Stimulated activated CD8-positive, alpha-beta memory T cell treated with anti-CD3 and anti-CD28 coated beads, Interleukin-4, amount 100 ng/mL, for 4 hours (primary cell): ENCODE measurements at places on chromosomes 13 and 19.
A peak's percentile ranks its signal among the peaks of the same experiment; 100 is the strongest.

- DNase-seq = no peak
Measured at GRCh38 chr13:50940509-50940908, 30.9 kb downstream of the RNASEH2B start.

DNA sequence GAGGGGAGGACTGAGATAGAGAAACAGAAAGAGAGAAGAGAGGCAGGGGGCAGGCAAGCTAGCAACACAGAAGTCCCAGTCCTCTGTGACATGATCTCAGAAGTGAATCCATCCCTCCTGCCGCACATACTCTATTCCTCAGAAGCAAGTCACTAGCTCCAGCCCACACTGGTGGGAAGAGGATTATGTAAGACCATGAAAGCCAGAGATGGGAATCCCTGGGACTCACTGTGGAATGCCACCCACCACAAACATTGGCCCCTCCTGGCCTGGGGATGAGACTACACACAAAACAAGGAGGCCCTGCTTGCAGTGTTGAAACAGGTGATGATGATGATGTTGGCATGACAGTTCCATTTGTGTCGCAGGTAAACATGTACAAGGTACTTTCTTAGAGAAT, 419.9 kb downstream of the IRS2 start:
- DNase-seq = no peak

DNA sequence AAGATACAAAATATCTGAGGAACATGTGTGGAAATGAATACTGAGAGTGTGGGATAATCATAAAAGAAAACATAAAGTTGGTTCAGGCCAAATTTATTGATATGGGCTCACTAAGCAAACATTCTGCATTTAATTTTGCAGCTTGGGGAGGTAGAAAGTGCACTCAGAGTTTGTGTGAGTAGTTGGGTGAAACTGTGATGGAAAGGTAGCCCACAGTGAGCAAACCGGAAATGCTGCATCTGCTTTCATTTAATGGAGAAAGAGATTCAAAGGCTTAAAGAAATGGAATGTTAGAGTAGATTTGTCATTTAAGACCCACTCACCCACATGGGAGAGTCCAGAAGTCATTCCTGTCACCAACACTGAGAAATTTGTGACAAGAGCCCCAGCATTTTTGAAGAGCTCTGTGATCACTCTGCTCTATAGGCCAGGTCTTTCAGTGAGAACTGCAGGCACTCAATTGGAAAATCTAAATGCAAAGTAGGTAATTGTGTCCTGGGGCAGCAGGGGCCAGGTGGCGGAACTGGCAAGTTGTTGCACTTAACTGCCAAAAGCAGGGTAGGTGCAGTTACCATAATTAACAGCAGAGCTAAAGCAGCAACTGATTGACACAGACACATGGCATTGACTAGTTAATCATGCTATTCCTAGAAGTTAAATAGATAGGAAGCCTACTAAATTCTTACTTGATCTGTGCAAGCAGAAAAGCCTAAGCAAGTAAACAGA, 1228.3 kb upstream of the PCDH20 start:
- DNase-seq = no peak

DNA sequence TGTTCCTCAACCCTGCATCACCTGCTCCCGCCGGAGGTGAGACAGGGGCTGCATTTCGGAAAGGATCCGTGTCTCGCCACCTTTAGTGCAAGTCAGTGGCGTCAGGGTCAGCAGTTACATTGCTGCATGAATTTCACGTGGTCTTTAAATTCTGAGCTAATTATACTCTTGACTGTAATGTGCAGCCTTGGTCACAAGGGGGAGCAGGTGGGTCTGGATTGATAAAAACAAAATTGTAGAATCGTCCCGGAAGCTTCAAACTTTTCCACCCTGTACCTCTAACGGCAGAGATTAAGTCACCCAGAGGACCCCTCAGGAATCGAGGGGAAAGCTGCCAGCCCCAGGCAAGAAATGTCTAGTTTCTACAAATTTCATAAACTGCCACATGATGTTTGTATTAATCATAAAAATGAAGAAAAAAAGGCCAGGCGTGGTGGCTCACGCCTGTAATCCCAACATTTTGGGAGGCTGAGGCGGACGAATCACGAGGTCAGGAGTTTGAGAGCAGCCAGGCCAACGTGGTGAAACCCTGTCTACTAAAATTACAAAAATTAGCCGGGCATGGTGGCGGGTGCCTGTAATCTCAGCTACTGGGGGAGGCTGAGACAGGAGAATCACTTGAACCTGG, 20.2 kb downstream of the BBC3 start:
- DNase-seq = peak; percentile 77

GRCh38 chr19:53664760-53665159, 33.0 kb downstream of the DPRX start:
- DNase-seq = no peak

GRCh38 chr13:51549050-51549449, 35.2 kb upstream of the WDFY2 start:
- no peak for DNase-seq

DNA sequence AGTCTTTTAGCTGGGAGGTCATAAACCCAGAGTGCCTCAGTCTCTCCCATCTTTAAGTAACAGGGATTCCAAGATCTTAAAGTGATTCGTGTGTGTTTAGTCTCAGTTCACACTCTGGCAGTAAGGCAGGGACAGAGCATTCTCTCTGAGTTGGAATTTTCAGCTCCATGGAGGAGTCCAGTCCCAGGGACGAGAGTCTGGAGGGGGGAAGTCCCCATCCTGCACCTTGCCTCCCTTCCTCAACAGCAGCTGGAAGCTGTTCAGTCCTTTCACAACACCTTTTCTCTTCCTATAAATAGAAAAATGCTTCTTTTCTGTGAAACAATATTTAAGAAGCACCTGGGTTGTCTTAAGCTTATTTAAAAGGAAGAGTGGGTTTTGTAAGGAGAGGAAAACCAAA, 82.0 kb downstream of the KLF5 start:
- DNase-seq = no peak

DNA sequence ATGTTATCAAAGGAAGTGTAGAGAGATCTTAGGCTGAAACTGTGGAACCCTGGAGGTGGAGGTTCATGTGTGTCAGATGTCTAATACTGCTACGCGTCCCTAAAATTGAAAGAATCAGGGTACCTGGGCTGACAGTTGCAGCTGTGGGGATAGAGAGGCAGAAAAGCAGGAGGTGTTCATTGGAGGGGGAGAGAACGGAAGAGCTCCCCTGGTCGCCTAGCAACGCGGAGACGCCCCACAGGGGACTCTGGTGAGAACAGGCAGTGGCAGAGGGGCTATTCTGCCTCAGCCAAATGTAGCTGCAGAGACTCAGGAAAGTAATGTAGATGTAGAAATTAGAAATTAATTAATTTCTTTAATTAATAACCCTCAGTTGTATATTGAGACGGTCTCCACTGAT, 10.1 kb upstream of the ZNF835 start:
- no peak for DNase-seq

DNA sequence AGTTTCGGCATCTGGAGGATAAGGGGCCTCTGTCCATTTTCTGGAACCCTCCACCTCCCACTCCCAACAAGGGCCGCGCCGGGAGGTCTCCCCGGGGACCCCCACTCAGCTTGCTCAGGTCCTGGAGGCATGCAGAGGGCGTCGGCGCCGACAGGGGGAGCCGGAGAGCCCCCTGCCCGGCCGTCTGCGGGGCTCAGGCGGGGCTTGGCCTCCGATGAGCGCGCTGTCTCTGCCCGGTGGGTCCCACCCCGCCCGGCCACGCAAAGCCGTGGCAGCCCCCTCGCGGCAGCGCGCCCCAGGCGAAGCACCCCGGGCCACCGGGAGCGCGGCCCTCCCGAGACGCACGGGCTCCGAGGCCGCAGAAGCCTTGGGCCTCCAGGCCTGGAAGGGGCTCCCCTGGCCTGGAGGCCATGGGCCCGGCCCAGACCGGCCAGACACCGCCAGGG, 149.7 kb upstream of the ZNF536 start:
- DNase-seq = no peak

DNA sequence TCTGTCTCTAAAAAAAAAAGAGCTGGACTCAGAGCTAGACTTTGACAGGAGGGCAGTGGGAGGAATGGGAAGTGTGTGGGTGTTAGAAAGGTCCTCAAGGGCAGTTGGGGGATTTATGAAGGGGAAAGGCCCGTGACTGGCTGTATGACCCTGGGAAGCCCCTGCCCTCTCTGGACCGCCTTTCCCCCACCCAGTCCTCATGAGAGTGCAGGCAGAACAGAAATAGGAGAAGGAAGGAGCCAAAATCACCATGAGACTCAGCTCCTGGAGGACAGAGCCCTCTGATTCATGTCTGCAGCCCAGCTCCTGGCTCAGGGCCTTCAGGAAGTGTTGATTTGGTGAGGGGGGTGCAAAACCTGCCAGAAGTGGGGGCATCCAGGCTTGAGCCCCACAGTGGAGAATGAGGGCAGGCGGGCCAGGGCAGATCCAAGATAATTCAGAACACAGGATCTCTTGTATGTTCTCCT, 8.7 kb upstream of the SMG9 start:
- DNase-seq = no peak

DNA sequence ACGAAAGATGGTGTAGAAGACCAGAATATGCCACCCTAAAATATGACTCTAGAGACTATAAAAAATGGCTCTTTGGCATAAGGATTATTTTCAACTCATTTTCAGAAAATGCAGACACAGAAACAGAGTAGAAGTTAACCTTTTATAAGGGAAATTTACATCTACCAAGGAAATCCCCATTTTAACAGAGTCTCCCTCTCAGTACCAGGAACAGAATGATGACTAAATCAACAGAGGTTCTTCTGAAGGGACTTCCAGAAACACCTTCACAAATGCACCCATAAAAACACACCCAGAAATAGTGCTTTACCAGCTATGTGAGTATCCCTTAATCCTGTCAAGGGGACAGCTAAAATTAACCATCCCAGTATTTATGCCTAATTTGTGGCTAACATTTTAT, 29.1 kb downstream of the PLPP2 start:
- DNase-seq = no peak

GRCh38 chr13:50268500-50268899, 253.3 kb downstream of the KCNRG start:
- no peak for DNase-seq

DNA sequence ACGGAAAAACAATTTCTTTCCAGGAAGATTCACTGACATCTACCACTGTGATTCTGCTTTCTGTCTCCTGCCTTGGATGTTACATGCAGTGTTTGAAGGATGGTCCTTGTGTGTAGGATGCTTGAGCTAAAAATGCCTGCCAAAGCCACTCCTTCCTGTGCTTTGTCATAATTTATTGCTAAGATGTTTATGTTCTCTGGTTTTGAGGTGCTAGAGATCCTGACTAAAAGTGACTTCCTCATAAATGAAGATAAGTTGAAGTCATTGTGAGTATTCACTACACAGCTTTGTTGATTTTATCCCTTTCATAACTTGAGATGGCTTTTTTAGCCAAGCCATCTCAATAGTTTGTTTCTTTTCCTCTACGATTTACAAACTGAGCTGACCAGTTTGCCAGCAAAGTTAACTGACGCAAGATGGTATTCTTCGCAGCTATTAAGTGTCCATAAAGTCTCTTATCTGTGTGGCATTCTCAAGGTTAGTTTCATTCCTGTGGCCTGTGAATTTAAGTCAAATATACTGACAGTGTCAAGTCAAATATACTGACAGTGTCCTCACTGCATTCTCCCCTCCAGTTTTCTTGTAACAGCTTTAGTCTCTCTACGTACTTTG, 15.7 kb upstream of the FBXL3 start:
- no peak for DNase-seq

DNA sequence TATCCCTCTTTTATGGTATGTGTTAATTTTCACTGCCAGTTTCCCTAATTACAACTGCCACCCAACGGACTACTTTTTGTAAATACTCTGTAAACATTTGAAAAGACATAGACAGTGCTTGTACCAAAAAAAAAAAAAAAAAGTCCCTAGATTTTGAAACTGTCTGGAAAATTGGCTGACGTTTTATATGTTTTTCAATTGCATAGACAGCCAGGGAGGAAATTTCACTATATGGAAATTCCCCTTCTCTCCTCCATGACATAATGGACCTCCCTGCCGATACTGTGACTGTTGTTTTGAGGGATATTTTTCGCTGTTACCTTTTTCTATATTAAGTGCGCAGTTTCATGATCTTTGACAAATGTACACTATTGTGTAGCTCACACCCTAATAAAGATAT, 43.4 kb downstream of the C13orf42 start:
- no peak for DNase-seq

- DNase-seq = no peak
Measured at GRCh38 chr19:56839652-56840450, 675 bp downstream of the PEG3 start.

DNA sequence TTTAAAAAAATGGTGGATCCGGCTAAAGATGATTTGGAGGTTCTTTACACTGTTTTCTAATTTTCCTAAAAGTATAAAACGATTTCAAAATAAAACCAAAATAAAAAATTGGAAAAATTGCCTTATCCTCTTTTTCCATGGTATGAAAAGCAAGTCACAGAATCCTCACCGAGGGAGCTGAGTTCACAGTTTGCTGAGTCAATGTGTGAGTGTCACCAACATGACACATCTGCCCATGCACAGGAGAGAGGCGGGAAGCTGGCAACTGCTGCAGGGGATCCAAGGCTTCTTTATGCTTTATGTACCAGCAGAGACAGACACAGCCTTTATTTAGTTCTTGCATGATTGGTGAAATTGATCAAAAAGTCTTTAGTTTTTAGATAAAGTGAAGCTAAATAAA, 157.8 kb downstream of the TNFSF13B start:
- DNase-seq = no peak

GRCh38 chr19:31350693-31351055, 1.4 kb upstream of the TSHZ3 start:
- DNase-seq = no peak

DNA sequence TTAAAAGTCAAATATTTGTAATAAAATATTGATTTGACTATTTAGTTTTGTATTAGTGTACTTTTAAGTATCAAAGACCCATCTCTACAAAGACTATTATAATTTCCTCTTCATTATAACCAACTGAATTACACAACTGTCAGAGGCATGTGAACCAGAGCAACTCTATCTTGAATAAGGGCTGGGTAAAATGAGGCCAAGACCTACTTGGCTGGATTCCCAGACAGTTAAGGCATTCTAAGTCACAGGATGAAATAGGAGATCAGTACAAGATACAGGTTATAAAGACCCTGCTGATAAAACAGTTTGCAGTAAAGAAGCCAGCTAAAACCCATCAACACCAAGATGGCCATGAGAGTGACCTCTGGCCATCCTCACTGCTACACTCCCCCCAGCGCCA, 36.2 kb upstream of the ATP12A start:
- no peak for DNase-seq

DNA sequence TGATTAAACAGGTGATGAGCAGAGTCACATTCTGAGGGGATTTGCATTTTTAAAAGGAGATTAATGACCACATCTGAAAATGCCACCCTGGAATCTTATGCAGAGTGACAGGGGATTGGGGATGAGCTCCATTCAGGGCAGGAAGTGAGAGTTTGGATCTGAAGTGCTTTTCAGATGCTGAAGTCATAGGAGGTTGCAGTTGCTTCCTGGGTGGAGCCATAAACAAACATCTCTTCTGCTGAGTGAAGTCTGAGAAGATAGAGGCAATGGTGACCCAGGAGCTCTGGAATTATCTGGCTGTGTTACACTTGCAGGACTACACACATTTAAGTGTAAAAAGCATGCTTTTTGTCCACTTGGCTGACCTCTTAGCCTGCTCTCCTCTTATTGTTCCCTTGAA, 51.4 kb upstream of the PSG8 start:
- DNase-seq = no peak
